NCI-H2081 (cell line): ENCODE measurements at places on chromosomes 2 and 18.

GRCh38 chr2:228017784-228018183 is 146.4 kb downstream of the DAW1 start:
- no peak for DNase-seq

DNA sequence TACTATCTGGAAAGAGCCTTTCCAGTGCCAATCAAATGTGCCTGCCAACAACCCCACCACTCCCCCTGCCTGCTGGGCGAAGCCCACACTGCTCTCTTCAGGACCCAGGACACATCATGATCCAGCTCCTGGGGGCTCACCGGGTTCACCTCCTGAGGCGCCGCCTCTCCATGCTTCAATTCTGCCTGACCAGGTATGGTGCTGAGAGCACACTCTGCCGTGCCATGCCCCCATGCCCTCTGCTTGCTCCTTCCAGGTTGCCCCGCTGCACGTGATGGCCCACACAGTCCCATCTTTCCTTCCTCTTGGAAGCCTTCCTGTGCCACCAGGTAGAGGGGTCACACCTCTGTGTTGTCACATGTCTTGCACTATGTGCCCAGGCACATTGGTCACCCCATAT is 47.5 kb downstream of the ASB18 start:
- no peak for DNase-seq

DNA sequence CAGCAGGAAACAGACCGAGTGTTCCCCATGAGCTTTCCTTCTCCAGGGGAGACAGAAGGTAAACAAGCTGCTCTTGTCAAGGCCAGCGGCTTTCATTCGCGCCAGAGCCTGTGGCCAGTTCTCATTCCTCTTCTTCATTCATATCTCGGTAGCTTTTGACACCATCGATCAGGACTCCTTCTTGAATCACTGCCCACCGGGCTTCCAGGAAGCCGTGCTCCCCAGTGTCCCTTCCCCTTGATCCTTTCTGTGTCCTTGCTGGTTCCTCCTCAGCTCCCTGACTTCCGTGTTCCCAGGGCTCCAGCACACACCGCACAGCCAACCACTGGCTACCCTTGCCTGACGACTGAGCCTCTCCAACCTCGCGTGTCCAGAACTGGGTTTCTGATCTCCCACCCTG is 14.1 kb downstream of the SLC66A3 start:
- no peak for DNase-seq

GRCh38 chr2:109497911-109498870 is 115.6 kb downstream of the SEPTIN10 start:
- DNase-seq = no peak

DNA sequence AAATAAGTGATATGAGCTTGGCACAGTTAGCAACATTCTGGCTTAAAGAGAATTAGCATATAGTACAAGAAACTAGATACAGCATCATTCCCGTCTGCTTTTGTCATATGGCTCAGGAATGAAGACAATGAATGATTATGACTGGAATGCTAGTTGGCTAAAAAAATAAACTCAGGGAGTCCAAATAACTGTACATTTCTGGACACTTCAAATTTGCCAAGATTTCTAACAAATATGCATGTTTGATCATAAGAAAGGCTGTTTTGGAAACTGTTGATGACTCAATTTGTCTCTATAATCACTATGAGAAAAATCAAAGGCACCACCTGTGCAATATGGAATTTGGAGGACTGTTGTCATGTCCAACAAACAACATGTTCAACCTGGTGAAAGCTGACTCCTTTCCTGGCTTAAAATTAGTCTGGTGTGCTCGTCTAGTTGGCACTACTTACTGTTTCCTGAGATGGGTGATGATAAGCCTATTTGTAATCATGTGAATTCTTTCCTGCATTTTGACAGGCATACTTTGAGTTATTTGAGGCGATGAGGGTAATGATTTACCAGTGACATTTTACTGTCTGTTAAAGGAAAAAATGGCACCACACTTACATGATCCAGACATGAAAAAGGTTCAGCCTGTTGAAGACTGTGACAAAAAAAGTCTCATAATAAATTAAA is 133.9 kb upstream of the CDH20 start:
- DNase-seq = no peak

DNA sequence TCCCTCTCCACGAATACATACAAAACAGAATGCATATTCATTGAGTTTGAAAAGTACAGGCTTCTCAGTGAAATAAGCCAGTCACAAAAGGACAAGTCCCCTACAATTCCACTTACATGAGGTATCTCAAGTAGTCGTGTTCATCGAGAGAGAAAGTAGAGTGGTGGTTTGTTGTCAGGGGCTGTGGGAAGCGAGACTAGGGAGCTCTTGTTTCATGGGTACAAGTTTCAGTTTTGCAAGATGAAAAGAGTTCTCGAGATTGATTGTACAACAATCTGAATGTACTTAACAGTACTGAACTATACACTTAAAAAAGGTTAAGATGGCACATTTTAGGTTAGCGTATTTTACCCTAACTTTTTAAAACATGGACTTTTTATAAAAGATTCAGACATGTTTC is 71.5 kb upstream of the TTC39C start:
- DNase-seq = no peak

DNA sequence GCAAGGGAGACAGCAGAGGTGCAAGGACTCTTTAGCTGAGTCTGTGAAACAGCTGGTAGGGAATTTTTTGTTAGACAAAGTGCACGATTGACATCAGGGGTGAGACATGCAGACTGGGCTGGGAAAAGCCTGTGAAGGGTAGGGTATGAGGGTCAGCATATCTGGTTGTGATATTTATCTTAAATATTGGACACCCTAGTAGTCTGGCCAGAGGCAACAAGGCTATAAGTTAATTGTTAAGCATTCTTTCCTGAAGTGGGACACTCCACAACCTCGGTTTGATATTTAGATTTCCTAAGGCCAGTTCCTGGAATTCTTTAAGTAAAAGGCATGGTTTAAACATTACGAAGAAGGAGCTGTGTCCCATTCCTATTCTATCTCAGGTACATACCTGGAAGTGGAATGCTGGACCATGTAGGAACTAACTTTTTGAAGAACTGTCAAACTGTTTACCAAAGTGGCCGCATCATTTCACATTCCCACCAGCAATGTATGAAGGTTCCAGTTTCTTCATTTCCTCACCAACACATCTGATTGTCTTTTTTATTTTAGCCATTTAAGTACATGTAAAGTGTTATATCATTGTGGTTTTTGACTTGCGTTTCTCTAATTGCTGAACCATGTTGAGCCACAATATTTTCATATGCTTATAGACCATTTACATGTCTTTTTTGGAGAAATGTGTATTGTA is 22.5 kb downstream of the EHBP1 start:
- no peak for DNase-seq

DNA sequence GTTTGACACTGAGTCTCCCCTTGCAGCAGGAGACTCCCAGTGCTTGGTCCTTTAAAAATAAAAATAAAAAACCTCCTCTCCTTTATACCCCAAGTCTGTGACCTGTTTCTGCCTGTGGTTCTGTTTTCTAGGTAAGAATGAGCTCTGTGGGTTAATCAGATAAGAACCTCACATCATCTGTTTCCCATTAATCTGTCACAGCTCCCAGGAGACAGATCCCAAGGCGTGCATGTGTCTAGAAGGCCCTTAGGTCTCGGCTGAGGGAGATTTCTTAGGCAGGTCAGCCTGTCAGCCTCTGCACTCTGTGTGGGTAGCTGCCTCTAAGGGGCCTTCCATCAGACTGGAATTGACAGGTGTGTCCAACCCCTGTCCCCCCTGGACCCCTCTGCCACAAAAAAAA is 80.7 kb downstream of the FHOD3 start:
- no peak for DNase-seq

DNA sequence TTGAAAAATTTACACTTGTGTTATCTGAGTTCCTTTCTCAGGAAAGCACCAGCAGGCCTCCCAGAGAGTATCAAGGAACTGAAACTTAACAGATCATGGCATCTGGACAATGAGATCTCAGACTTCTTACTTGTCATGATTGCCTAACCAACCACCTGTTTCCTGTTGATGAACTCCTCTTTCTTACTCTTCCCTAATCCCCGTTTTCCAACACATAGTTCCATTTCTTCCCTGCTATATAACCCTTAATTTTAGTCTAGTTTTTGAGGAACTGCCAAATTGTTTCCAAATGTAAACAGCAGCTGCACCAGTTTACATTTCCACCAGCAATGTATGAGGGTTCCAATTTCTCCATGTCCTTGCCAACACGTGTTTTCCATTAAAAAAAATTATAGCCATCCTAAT is 6.1 kb upstream of the FAM171B start:
- DNase-seq = no peak

GRCh38 chr18:3213300-3214059 is 6.3 kb downstream of the MYOM1 start:
- no peak for DNase-seq

- DNase-seq = no peak
Measured at GRCh38 chr2:162022290-162022945, 51.6 kb downstream of the DPP4 start.

DNA sequence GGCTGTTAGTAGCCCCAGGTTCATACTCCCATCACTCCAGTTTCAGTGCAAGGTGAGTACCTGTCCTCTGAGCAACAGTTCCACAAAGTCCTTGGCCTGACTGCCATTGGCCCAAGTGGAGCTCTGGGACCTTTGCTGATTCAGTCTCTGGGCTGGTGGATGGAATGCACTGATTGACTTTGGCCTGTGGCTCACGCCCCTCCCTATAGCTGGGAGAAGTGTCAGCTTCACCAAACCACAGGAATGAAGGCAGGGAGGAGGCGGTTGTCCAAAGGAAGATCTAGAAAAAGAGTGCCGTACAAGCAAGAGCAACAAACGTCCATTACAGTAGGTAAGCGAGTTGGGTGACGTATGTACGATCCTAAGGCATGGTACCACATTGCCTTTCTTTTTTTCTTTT is 34.0 kb downstream of the QPCT start:
- no peak for DNase-seq

DNA sequence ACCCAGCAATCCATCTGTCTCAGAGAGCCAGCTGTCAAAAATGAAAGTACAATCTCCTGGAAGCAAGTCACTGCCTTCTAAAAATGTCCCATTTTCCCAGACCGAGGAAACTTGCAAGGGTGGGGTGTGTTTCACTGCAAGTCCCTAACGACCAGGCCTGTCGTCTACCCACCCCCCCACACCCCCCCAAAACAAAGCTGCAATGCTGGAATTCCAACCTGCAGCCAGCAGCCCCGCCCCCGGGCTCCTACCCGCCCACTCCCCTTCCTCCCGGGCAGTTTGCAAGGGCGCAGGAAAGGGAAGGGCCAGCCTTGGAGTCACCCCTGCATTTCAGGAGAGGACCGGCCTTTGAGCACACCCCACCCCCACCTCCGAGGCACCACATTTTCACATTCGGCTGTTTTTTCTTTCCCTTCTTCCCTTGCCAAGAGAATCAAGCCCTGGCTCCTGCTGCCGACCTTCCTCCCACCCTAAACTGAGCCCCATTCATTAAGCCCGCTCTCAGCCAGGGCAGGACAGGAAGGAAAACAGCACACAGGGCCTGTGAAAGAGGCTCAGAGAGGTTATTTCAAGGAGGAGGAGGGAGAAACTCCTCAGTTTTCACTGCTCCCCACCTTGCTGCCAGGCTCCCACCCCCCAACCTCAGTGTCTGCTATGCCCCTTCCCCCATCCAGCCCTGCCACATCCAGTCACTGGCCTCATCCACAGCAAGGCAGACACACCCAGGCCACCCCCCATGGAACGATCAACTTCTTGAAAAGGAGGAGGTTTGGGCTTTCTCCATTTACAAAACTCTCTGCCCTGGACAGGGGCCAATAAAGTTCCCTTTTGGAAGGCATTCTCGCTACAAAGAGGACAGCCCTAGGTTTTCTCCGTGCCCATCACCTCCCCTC is 11.3 kb downstream of the SMAD7 start:
- DNase-seq = no peak
